ENCODE measurements at places on chromosomes 13 and 19.

- no peak for DNase-seq
These were observed 19.3 kb downstream of the EDDM13 start for GRCh38 chr19:56291867-56292266.

GRCh38 chr19:8302357-8302691, 5.8 kb downstream of the CD320 start:
- no peak for DNase-seq

- no peak for DNase-seq
These were observed 106.0 kb downstream of the USP12 start for GRCh38 chr13:27065582-27065981.

DNA sequence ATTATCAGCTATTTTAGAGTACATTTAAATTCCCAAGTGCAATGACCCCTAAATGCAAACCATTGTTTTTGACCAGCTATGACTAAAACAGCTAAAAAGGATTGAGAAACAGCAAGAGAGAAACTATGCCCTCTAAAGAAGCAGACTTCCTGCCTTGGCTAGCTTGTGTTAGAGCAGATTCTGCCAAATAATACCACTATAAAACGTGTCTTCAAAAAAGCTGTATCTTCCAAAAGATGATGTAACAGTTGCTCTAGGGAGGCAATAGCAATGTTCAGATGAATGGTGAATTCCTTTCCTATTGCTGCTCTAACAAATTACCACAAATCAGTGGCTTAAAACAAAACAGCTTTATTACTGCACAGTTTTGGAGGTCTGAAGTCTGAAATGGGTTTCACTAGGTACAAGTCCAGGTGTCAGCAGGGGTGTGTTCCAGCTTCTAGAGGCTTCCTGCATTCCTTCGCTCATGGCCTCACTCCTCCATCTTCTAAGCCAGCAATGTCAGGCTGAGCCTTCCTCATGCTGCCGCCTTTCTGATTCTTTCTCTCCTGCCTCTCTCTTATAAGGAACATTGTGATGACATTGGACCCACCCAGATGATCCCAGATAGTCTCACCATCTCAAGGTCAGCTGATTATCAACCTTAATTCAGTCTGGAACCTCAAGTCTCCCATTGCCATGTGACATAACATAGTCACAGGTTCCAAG, 84.5 kb downstream of the LRRC63 start:
- no peak for DNase-seq

- no peak for DNase-seq
These were observed 5.8 kb upstream of the FLT3LG start for GRCh38 chr19:49468199-49468598.

DNA sequence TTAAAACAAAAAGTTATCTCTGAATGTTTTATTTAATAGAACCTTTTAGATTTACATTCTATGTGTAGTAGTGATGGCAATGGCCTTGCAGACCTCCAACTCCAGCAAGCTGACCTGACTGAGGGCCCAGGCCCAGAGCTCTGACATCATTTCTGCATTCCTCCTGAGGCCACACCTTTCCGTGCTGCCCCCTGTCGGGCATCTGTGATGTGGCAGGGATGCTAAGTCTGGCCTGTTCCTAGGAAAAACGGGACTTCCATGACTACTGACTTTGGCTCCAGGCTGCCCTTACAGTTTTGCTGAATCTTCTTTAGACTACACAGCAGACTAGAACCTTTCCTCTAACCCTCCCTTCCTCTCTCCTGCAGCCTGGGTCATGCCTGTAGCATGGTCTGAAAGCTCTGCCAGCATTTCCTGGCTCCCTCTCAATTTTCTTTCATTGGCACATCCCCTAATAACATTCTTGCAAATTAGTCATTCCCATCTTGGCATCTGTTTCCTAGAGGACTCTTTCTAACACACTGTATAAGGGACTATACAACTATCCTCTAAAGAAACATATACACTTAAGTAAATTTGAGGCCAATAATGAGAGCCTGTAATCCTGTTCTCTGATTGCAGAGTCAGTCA, 249.1 kb downstream of the GPC5 start:
- no peak for DNase-seq

DNA sequence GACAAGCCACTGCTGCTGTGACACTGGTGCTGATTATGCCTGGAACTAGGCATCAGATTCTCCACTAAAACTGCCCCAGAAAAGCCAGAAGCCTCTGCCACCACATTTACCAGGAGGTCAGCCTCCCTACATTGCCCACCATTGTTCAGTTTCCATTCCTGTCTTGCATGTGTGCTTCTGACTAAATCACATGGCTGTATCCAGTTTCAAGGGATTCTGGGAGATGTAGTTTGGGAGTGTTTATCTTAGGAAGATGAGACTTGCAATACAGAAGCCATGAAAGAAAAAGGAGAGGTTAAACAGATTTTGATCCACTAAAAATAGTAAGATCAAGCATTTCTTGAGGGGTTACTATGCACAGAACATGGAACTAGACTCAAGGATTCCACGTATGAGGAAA, 40.7 kb upstream of the SERPINE3 start:
- no peak for DNase-seq

DNA sequence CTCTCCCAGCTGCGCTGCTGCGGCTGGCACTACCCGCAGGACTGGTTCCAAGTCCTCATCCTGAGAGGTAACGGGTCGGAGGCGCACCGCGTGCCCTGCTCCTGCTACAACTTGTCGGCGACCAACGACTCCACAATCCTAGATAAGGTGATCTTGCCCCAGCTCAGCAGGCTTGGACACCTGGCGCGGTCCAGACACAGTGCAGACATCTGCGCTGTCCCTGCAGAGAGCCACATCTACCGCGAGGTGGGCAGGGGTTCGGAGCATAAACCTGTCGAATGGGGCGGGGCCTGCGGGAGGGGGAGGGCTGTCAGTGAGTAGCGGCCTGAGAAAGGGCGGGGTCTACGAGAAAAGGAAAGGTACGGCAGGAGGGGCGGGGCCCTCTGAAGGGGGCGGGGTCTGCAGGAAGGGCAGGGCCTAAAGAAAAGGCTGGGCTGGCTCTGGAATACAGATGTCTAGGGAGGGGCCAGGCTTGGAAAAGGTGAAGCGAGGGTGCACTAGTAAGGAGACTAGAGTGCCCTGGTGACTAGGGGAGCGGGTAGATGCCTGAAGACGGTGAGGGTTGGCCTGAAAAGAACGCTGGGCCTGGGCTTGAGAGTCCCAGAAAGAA, 3.6 kb downstream of the CD37 start:
- DNase-seq = peak; percentile 13

GRCh38 chr13:113110048-113110851, 4.7 kb downstream of the F7 start:
- peak; percentile 24 for DNase-seq

GRCh38 chr19:29002336-29002735, 210.6 kb downstream of the UQCRFS1 start:
- DNase-seq = no peak

DNA sequence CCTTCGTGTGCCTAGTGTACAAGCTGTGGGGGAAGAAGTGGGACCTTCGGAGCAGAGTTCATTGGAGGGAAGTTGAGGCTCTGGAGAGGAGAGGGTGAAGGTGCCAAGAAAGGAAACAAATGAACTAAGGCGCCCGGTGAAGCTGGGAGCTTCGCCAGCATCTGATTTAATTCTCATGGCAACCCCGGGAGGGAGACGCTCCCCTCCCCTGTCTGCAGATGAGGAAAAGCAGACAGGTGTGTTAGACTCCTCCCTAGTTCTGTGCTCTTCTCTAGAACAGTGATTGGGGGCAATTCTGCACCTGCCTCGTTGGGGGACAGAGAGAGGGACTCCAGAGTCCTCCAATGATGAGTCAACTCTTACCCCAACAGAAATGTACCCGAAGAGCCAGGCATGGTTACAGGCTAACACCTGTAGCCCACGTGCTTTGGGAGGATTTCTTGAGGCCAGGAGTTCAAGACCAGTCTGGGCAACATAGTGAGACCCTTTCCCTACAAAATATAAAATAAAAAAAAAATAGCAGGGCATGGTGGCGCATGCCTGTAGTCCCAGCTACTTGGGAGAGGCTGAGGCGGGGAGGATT, 4.2 kb downstream of the SSC5D start:
- no peak for DNase-seq

- DNase-seq = no peak
These were observed 27.0 kb upstream of the MIER2 start for GRCh38 chr19:371501-372168.

DNA sequence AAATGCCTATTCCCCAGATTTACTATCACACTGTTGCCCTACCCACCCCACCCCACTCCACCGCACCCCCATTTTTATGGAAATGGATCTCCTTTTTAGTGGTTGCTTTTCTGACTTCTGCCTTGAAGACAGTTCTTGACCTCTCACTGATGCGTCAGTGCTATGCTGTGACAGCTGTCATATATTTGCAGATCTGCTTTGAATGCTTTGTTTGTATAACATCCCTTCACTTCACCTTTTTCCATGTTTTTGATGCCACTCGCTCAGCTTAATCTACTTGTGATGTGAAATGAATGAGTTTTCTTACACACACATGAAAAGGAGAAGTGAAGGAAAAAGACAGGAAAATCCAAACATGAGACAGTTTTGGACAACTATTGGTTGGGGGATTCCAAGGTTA, 731.0 kb downstream of the SLITRK6 start:
- DNase-seq = no peak

DNA sequence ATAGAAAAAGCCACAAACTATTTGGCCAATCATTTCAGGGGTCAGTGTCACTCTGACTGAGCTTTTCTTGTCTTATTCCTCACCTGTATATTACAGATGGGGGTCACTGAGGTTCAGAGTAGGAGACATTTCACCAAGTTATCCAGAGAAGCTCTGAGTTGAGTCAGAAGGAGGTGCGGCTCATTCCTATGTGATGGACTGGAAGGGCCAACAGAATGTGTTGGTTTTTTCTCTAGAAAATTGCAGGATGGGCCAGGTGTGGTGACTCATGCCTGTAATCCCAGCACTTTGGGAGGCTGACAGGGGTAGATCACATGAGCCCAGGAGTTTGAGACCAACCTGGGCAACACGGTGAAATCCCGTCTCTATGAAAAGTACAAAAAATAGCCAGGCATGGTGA, 24.5 kb upstream of the ZNF83 start:
- no peak for DNase-seq

DNA sequence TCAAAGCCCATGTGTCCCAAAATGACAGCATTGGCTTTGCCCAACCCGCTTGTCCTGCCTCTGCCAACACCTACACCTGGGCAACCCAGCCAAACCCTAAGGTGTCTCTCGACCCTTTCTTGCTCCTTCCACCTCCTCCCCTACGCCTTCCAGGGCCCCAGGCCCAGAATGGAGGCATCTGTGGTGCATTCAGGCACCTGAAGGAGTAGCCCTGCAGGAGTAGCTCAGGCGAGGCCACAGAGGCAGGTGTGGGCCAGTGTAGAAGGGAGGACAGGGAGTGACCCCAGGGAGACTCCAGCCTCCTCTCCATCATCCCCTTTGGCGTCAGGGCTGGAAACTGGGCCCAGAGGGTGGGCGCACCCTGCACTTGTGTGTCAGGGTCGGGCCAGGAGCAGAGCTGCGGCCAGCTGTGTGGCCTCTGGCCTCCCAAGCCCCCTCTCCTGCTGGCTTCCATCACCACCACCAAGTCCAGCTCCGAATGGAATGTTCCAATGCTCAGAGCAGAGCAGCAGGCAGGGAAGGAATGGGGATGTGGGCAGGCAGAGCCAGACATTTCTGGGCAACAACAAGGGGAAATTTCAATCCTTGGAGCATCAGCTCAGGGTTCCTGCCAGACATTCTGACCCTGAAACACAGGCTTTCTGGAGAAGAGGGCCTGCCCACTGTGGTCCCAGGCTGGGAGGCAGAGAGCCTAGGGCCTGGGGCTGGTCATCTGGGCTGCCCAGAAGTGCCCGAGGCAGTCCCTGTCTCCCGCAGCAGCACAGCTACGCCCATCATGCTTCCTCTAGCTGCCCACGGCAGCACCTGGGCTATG, 16.4 kb downstream of the PLEKHF1 start:
- DNase-seq = no peak

GRCh38 chr19:46862503-46862834, 1.7 kb downstream of the ARHGAP35 start:
- DNase-seq = no peak

DNA sequence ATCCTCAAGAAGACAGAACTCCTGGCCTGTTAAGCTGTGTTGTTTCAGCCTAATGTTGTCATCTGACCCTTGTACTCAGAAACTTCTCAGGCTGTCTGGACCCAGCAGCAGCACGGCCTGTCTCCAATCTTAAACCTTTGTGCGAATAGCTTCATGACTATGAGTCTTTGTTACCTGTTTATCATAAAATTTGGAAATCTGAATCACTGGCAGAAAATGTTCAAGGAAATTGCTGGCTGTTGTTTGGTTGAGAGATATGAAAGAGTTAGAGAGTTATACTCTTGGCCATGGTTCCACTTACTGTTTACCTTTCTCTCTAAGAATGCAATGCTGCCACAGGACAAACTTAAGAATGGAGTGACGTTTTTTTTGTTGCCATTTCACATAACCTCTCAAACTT, 59.6 kb downstream of the EFNB2 start:
- DNase-seq = no peak

DNA sequence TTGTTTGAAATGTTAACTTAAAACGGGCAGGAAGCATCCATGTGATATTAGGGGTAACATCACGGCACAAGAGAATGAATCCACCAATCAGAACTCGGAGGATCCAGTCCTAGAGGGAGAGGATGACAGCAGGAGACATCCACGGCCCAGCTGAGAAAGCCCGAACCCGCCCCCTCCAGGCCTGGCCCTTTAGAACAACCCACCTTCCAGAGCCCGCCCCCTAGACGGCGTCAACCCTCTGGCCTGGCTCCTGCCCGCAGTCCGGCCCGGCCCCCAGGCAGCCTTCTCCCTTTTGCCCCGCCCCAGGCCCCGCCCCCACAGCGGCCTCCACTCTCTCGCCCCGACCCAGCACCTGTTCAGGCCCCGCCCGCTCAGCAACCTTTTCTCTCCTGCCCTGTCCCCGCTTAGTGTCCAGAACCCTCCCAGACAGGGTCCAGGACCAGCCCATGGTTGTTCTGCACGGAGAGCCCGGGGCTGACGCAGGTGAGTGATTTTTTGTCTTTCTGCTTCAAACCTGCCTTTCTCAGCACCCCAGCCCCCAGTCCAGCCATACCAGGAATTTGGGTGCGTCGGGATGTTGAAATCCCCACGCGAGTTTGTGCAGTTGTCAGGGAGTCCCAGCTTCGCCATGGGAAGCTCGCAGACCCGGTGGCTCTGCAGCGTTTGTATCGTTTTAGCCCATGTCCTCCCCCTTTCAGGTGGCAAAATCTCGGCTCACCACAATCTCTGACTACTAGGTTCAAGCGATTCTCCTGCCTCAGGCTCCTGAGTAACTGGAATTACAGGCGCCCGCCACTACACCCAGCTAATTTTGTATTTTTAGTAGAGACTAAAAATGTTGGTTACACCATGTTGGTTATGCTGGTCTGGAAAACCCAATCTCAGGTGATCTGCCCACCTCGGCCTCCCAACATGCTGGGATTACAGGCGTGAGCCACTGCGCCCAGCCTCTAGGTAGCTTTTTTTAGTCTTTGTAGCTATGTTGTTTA, 16.1 kb downstream of the ZNF816 start:
- DNase-seq = no peak

GRCh38 chr19:32406161-32407003, 812 bp downstream of the DPY19L3 start:
- DNase-seq = no peak

- DNase-seq = no peak
These were observed at the start of gene FCER2 for GRCh38 chr19:7701654-7702457. FCER2 (minus strand) TSS chr19:7702131; CDS start chr19:7699760, 2,371 bp downstream.
